Activated gamma-delta T cell treated with anti-CD3 and anti-CD28 coated beads, Interleukin-2, amount 50 U/mL, for 16 hours (primary cell): ENCODE measurements at places on chromosomes 3 and 15.

DNA sequence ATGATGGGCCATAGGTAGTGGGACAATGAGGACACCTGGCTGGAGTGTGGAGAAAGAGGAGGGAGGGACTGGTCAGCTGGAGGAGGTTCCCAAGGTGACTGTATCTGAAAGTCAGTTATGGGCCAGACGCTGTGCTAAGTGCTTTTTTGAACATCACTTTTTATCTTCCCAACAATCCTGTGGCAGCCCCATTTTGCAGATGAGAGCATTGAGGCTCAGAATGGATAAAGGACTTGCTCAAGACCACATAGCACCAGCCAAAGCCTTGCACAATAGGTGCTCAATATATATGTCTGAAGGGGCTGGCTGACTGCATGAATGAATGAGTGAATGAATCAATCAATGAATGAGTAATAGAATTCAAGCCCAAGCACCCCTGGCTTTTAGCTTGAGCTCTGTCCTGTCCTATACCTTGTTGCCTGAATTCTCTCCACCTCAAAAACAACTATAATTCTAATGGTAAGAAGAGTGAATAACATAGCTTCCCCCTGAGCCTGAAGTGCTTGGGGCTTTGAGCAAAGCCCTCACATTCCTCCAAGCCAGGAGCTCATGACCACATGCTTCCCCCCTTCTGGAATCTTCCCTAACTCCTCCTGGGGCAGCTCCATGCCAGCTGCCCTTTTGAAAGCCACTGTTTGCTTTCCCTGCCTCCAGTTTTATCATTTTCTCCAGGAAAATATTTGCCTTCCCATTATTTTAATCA, 150.9 kb downstream of the RPLP1 start:
- DNase-seq, result no peak

DNA sequence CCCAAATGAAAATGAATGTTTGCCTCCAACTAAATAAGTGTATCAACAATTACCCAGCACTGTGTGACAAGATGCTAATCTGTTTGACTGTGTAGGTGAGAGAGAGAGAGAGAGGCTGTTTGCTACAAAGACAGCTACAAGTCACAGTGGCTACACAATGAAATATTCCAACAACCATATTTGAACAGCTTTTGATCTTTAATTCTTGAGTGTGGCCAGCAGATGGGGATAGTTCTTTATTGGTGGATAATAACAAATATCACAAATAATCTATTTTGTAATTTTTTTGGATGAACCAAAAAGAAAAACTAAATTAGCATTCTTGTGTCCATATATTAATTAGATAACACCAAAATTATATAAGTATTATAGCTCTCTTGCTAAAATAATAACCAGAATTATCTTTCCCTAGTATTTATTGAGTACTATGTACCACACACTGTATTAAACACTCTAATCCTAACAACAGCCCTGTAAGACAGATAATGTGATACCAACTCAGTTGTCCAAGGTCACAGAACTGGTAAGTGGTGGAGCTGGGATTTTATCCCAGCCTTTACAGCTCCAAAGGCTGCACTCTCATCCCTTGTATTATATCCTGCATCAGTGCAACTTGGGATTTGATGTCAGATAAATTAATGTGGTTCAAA, 61.9 kb upstream of the C3orf80 start:
- no peak for DNase-seq

- no peak for DNase-seq
Measured at GRCh38 chr3:87674397-87675161, 384.2 kb downstream of the CGGBP1 start.

DNA sequence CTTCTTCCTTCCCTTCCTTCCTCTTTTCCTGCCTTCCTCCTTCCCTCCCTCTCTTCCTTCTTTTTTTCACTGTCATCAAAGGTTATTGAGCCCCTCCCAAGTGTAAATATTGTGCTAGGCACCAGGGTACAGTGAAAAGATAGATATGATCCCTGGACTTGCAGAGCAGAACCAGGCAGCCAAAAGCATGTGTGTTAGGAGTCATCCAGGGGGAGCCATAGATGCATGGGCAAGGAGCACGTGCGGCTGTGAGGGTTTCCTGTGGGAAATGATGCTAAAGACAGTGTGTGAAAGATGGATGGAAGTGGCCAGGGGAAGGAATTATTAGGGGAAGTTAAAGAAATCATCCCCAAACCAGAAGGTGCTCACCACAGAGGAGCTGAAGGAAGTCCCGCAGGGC, 65.2 kb downstream of the NR2F2 start:
- no peak for DNase-seq

- no peak for DNase-seq
Measured at GRCh38 chr3:147361454-147362420, 44.6 kb downstream of the ZIC4 start.

- no peak for DNase-seq
Measured at GRCh38 chr3:36695769-36696137, 68.6 kb downstream of the DCLK3 start.

GRCh38 chr3:12571986-12572385, 15.1 kb downstream of the MKRN2 start:
- no peak for DNase-seq

GRCh38 chr3:48023377-48023776, 7.2 kb upstream of the MAP4 start:
- DNase-seq, result no peak

DNA sequence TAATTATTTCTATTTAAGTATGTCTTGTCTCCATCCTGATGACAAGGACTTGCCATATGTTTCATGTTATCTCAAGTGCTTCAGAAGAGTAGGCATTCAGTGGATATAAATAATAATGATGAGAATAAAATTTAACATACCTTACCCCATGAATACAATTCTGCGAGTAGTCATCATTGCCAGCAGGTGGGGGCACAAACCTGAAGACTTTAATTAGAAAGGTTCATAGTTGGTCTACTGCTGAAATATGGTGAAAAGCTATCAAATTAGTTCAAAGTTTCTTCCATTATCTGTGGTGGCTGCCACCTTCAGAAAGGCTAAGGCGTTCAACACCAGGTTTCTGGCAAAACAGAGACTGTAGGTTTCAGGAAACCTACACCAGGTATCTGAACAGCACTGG, 100.9 kb downstream of the P3H2 start:
- DNase-seq, result no peak

- DNase-seq, result peak; percentile 14
Measured at GRCh38 chr15:64246364-64247189, 83.8 kb upstream of the PPIB start.

- DNase-seq, result no peak
Measured at GRCh38 chr3:17800232-17800631, 57.8 kb upstream of the TBC1D5 start.

- DNase-seq, result no peak
Measured at GRCh38 chr3:169663951-169664820, 674 bp upstream of the MECOM start.

DNA sequence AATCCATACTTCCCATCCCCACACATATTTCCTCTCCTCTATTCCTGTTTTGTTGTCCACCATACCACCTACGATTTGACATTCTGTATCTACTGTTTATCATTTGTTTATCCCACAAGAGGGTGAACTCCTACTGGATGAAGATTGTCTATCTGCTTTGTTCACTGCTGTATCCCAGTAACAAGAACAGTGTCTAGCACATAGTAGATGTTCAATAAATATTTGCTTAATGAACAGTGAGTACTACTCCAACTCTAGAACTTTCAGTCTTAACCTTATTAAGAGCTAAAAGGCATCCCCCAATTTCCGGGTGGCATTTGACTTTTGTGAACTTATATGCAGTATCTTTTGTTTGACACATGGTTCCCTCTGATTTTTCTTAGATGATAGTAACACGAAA, 1.3 kb downstream of the PYGO1 start:
- no peak for DNase-seq

- no peak for DNase-seq
Measured at GRCh38 chr15:68421798-68422402, 10.1 kb downstream of the ITGA11 start.

DNA sequence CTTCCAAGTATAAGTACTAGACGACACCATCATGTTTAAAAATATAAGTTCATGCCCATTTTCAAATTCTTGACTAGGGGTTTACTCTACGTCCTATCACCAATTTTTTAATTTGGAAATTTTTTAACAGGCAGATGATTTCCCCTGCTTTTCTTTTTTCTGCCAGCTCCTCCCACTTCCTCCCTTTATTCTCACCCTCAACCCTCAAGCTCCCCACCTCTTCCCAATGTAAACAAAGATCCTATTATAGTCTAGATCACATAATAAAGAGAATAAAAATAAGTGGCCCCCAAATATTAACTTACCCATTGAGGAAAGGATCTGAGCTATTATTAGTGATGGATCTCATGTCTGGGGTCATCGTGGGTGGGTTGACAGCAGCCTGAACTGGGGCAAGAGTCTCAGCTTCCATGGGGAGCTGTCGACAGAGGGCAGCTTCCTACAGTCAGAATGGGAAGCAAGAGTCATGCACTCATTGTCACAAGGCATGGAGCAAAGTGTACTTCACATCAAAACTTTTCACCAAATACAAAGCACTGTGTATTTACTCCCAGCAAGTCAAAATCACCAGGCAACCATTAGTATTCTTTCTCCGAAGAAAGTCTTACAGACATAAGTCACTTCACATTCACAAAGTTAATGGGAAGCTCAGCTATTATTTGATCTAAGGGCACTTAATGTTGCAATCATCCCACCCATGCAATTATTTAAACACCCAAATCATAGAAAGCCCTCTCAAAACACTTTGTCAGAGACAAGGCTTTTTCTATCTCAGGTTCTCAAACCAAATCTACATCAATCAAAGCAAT, 53.2 kb downstream of the TM4SF4 start:
- no peak for DNase-seq

DNA sequence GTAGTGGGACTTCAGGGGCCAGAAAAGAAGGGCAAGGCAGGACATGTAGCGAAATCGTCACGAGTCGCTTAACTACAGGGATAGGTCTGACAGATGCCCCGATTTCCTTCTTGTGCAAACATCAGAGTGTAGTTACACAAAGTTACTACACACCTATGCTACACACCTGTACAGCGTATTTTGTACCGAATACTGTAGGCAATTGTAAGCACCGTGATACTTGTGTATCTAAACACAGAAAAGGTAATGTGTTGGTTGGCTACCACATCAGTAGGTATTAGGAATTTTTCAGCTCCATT, 515 bp upstream of the MTHFS start:
- no peak for DNase-seq

GRCh38 chr3:89108291-89108550, 800 bp downstream of the EPHA3 start:
- DNase-seq, result no peak

DNA sequence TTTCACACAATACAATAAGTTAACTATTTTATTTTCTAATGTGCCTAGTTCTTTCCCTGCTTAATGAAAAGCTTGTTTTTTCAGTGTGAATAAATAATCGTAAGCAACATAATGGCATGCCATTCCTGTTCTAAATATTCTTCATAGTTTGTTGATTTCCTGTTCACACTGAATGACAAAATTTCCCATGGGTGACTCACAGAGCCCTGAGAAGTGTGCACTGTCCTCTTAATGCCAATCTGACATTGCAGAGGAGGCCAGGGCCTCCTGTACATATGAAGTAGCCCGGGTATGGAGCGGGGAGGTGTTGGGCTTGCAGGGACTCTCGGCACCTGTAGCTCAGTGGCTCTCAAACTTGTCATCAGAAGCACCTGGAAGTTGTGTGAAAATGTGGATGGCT, 24.3 kb downstream of the CCR3 start:
- DNase-seq, result no peak

- no peak for DNase-seq
Measured at GRCh38 chr15:94924971-94925598, 693.7 kb downstream of the MCTP2 start.

DNA sequence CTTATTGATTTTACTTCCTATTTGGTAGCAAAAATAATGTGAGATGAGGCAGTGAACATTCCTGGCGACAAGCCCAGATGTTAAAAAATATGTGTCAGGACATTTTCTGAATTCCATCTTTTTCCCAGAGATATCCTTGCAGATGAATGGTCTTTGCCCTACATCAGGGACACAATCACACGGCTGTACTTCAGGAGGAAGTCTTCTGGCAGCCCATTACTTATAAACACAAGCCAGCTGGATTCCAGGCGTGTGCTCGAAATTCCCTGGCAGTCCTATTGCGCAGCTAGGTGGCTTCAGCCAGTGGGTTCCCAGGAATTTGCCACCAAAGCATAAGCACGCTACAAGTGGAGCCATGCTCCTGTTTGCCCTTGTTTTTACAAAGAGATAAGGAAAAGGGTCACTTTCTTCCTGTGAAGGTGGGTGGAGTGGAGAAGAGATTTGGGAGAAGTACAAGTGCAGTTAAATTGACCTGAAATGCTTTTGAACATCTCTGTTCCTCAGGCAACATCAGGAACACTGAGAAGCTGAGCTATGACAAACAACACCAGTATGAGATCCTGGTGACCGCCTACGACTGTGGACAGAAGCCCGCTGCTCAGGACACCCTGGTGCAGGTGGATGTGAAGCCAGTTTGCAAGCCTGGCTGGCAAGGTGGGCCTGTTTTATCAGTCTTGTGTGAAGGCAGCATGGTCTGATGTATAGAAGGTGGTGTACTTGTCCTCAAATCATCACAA, 257.1 kb upstream of the TRIM42 start:
- no peak for DNase-seq

GRCh38 chr15:73658645-73659044, 25.5 kb upstream of the NPTN start:
- DNase-seq, result no peak

- no peak for DNase-seq
Measured at GRCh38 chr15:82585072-82585471, 44.8 kb upstream of the RPS17 start.

- DNase-seq, result no peak
Measured at GRCh38 chr3:28087591-28087990, 153.8 kb upstream of the CMC1 start.

- DNase-seq, result no peak
Measured at GRCh38 chr15:22927761-22928160, 52.4 kb downstream of the CYFIP1 start.

- no peak for DNase-seq
Measured at GRCh38 chr15:39974656-39975230, 40.8 kb downstream of the EIF2AK4 start.

DNA sequence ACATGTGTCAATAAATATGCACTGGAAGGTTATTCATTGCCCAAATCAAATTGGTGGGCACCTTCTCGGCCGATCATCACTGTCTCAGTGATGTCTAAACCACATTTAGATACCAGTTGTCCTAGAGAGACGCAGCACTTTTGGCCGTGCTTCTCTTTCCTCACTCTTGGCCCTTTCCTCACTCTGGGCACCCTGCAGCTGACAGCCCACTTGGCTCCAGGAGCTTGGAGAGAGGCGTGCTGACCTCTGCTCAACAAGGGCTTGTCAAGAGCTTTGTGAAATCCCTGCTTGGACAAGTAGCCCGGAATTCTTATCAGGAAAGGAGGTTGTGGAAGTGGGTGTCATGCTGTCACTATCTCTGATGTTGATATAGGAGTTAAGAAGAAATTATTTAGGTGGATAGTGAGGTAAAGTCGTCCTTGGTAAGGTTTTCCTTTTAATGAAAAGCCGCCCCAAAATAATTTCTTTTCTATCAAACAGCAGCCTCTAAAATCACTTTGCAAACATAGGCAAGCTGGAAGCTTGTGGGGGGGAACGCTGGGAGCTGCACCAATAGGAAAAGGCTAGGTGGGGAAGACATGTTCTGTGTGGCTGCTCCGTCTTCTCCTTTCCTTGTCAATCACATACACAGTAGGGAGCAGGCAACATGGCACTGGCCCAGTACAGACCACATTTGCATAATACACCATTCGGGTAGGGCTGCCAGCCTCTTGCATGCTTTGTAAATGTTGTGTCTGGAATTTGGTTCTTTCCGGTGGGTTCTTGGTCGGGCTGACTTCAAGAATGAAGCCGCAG, 126.8 kb upstream of the UBE3A start:
- DNase-seq, result no peak

- DNase-seq, result no peak
Measured at GRCh38 chr3:36496684-36497633, 116.7 kb downstream of the STAC start.
